ENCODE measurements at places on chromosomes 13 and 19.

GRCh38 chr19:10514211-10515145 is 2.8 kb downstream of the S1PR5 start:
- no peak for DNase-seq

- no peak for DNase-seq
Measured at GRCh38 chr13:110246530-110246929, 60.4 kb downstream of the COL4A1 start.

GRCh38 chr13:23074075-23074828 is 106.5 kb upstream of the SGCG start:
- no peak for DNase-seq

- DNase-seq: no peak
Measured at GRCh38 chr13:27658546-27658945, 36.9 kb downstream of the POLR1D start.

- DNase-seq: no peak
Measured at GRCh38 chr13:40070357-40070756, 414.9 kb downstream of the COG6 start.

DNA sequence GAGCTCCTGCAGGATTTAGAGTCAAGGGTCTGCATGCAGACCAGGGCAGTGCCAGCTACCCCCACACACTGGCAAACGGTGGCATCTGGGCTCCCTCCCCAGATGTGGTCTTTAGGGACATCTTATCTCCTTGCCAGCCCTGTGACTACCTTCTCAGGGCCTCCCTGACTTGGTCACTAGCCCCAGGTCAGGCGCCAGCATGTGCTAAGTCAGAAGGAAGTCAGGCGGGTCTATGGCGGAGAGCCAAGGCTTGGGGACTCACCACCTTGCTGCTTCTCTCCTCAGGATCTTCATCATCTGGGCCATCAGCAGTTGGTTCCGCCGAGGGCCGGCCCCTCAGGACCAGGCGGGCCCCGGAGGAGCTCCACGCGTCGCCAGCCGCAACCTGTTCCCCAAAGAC is 17.6 kb downstream of the CLPTM1 start:
- DNase-seq: no peak

GRCh38 chr13:74867460-74867859 is 614.5 kb downstream of the TBC1D4 start:
- DNase-seq: no peak

GRCh38 chr13:90336507-90336906 is 1011.0 kb upstream of the MIR17HG start:
- no peak for DNase-seq

DNA sequence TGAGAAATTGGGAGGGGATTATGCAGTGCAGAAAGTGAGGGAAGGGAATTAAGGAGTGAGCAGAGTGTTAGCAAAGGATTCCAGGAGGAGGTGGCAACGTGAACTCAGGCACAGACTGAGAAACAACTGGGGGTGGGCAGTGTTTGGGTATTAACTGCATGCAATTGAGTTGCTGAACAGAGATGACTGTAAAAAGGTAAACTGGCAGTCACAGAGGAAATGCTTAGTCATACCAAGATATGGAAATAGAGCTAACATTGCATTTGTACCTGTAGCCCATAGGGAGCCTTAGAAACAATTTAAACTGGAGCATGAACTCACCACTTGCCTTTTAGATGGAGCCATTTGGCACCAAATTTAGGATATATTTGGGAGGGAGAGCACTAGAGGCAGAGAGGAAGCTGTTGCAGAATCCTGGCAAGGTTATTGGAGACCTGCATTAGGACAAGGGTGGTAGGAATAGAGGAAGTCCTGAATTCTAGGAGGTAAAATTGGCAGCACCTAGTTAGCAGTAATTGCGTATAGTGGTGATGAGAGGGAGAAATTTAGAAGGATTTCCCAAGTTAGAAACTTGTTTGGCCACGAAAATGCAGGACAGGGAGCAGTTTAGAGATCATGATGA is 100.6 kb upstream of the FRY start:
- no peak for DNase-seq

GRCh38 chr19:45008552-45008951 is 7.3 kb downstream of the RELB start:
- no peak for DNase-seq
